ENCODE measurements at places on chromosomes 13 and 19.

DNA sequence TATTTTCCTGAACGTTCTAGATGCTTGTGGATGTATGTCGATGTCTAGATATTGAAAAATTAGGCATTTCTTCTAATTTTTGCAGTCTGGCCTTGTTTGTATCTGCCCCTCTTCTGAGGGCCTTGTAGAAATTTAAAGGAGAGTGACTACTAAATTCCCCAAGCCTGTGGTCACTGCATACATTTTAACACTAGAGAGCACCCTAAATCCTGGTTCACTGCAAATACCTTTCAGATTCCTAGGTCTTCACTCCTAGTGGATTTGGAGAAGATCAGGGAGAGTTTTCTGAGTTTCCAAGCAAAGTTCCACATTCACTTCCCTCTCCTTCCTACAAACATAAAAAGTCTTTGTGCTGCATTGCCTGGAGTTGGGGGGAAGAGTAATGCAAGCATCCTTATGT is 1272.5 kb downstream of the OLFM4 start:
- no peak for DNase-seq

GRCh38 chr13:75811361-75811760 is 175.2 kb downstream of the LMO7 start:
- DNase-seq = no peak

DNA sequence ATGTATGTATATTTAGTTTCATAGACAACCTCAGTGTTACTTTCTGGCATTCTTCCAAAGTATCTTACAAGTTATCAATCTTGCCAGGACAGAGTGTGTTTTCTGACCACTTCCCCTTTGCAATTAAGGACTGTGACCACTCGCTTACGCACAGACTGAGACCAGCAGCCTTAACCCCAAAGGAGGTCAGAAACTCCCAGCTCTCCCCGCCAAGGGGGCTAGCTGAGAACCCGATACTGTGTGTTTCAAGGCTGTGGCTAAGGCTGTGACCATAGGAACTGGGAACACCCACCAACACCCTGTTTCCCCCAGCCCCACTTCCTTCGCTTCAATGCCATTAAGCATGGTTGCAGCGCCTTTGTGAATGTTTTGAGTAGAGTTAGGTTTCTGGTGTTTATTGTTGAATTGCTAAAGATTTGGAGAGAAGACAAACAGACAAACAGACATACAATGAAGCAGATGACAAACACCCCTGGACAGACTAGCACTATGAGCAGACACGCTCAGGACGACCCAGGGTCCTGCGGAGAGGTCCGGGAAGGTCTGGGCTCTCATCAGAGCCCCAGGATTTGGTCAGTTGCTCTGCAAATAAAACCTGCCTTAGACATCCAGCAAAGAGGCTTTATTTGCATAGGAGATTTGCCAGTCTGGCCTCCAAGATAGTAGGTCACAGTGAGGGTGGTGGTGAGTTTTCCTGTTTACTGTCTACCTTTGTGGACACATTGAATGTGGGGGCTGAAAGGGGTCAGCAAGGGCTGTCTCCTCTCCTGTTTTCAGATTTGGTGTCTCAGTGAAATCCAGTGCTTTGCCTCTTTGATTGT is 25.0 kb upstream of the TNFSF11 start:
- no peak for DNase-seq

DNA sequence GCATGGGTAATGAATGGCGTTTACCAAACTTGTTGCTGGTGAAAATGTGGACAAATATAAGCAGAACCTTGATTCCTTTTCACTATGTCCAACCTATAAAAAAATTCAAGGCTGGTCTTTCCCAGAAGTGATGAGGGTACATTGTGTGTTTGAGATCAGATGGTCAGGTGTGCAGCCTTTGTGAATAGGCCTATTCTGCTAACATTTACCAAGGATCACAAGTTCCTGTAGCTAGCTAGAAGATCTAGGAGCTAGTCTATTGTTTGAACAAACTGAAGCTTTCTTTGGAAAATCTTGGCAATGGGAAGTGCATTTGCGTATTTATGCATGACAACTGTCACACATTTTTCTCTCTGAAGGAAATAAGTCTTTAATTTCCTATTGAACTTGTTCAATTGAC is 489.6 kb downstream of the KLF5 start:
- DNase-seq = no peak

DNA sequence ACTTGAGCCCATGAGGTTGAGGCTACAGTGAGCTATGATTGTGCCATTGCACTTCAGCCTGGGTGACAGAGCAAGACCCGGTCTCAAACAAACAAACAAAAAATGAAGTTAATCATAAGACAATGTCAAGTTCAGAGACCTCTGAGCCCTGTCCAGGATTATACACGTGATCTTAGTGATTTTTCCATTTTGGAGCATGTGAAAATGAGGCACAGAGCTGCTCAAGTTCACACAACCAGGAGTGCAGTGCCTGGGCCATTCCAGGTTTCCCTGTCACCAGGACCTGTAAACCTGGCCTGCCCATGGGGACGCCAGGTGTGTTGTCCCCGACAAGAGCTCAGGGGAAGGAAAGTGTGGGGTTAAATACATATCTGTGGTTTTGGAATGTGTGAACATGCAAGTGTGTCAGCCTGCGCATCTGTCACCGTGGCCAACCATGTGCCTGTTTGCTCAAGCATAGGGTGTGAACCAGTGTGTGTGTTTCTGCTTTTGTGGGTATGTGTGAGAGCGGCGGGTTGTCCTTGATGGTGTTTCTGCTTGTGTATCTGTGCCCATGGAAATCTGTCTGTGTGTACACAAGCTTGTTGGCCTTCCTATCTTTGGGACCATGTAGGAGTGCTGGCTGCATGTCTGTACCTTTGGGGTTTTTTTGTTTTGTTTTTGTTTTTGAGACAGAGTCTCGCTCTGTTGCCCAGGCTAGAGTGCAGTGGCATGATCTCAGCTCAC is 1.5 kb upstream of the FXYD1 start:
- DNase-seq = peak; percentile 10

DNA sequence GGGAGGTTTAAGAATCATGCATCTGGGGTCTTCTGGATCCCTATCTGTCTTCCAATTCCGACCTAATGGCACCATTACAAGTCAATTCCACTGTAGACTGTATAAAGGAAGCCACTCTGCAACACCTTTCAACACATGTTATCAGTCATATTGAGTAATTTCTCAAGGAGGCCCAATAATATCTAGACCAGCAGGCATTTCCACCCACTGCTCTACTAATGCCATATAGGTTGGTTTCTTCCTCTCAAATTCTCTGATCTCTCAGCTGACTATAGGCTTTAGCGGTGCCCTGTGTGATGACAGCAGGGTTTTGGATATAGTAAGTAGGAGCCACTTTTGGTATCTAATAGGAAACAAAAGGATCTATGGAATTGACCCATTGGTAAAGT is 12.4 kb upstream of the ITM2B start:
- no peak for DNase-seq

All from NCI-H2029 (cell line).